ENCODE measurements at places on chromosomes 5 and 9.

- no peak for DNase-seq
These were observed 27.6 kb downstream of the SEMA4D start for GRCh38 chr9:89470224-89470839.

GRCh38 chr5:163407034-163407655 is 30.2 kb upstream of the CCNG1 start:
- no peak for DNase-seq

- DNase-seq = no peak
These were observed 195.3 kb downstream of the BNC2 start for GRCh38 chr9:16675131-16675530.

DNA sequence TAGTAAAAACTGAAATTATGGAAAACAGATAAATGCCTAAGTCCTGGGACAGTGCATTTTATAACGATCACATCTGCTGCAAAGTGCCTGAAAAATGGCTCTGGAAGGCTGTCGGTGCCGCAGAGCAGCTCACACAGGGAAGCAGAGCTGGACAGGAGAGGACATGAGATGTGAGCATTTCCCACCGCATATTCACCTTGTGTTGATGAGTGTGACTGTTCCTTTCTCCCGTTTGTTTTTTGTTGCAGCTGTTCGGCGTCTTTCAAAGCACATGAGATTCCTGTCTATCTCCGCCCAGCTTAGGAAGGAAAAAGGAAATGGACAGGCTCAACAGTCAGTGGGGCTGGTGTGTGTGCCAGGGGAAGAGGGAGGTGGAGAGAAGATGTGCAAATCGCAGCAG is 164.9 kb upstream of the SEMA6A start:
- no peak for DNase-seq

DNA sequence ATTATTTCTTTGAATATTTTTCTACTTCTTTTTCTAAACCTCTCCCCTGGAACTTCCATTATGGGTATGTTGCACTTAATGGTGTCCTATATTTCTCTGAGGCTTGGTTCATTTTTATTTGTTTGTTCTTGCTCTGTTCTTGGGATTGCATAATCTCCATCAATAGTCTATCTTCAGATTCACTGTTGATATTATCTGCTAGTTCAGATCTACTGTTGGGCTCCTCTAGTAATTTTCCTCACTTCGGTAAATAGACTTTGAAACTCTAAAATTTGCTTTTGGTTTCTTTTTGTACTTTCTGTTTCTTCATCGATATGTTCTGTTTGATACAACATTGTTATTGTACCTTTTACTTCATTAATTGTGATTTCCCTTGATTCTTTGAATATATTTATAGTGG is 76.3 kb downstream of the MTREX start:
- no peak for DNase-seq

DNA sequence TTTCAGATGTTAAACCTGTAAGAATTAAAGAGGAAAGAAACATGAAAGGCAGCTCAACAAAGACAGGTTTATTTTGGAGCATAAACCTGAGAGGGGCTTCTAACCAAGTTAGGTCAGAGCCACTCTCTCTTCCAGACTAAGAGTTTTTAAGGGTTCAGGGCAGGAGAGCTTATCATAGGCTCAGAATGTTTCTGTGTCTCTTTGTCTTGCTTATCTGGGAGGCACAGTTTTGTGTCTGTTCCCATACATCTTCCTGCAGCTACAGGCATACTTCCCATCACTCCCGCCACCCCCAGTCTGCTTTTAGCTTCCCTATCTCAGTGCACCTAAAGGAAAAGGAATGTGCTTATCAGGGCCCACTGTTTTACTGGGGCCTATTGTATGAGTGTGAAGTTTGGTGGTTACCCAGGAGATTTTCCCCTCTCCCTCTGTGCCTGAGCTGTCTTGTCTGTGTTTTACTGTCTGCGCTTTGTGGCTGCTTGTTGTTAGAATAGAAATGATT is 21.9 kb downstream of the CD14 start:
- no peak for DNase-seq

DNA sequence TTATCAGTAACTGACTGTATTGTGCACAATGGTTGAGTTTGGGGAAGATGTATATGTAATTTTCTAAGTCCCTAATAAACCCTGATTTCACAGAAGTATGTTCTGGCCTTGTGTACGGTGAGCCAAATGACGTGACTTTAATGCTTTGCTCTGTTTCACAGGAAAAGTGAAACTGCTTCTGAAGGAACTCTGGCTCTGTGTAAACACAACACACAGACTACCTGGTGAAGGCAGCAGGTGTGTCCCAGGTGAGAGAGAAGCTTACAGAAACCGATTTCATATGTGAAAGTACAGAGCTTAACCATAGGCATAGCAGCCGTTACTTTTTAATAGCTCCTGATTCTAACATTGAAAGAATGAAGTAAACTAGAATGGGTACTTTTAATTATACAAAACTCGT is 31.9 kb downstream of the ICE1 start:
- DNase-seq = peak; percentile 83

DNA sequence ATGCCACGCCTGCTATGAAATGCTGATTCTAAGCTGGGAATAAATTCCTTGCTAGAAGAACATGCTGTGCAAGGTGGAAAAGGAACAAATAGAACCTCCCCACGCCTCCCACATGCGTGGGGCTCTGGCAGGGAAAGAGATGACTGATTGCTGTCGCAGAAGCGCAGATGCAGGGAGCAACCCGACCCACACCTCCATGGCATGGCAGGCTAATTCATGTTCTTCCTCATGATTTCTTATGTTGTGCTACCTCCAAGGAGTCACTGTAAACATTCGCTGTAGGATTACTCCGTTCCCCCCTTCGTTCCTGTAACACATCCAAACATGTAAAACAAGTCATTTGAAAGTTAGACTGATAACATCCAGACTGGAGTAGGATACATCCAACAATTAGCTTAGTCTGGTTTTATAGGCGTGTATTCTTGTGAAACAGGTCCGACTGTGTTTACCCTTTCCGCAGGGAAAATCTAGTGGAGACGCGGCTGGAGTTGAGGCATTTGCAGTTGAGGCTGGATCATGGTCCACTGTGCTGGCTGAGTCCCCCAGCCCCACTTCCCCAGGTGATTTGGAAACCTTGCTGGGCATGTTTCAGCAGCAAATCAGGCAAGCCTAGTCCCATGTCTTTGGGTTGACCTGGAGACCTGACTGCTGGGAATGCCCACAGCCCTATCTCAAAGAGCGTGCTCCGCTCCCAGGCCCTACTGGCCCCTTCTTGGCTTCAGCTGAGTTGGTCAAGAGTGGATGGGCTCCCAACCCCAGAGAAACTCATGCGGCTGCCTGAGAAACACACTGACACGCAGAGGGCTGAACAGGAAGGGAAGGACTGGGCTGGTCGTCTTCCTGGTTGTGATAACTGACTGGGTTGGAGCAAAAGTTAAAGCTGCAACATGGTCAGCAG is 24.8 kb upstream of the ANKRD33B start:
- no peak for DNase-seq

- DNase-seq = no peak
These were observed 297.9 kb downstream of the TLE1 start for GRCh38 chr9:81391457-81391825.

DNA sequence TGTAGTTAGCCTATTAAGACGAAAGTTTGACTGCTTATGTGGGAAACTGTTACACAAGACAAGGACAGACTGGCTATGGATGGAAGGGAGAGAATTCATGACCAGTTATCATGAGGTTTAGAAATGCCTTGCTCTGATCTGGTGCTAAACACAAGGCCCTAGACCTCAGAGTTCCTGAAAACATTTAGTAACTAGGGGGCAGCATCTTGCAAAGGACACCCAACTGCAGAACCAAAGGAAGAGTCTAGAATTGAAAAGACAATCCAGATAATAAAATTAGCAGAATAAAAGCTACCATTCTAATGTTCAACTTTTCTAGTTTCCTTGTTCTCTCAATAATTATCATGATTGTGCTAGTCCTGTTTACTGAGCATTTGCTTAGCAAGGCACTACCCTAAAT is 130.5 kb upstream of the GPR151 start:
- no peak for DNase-seq

- DNase-seq = no peak
These were observed 62.8 kb downstream of the CD180 start for GRCh38 chr5:67133776-67134175.

GRCh38 chr9:82363682-82364081 is 375.1 kb downstream of the SPATA31D1 start:
- no peak for DNase-seq

DNA sequence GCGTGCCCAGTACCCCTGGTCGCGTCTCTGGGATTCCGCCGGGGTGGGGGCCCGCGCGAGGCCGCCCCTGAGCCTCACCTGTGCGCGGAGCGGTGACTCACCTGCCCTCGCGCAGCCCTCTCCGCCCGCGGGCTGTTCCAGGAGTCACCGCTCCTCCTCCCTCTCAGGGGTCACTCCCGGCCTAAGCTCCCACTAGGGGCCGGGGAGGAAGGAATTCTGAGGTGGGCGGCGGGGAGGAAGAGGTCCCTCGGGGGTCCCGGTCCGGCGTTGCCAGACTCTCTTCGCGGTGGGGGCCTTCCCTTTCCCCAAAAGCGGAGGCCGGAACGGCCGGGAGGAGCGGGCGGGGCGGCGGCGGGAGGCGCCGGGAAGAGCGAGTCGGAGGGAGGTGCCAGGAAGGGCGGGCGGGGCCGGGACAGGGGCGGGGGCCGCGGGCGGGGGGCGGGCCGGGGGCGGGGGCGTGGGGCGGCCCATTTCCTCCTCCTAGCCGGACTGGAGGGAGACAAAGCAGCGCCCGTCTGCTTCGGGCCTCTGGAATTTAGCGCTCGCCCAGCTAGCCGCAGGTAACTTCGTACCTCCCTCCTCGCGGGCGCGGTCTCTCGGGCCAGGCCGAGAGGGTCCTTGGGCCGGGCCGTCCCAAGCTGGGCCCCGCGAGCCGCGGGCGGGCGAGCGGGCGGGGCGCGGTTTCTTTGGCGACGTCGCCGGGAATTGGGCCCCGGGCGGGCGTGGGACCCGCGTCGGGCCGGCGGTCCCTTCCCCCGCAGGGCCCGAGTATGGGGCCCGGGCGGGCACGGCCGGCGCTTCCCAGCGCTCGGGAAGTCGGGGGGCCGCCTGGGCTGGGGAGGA is at the start of gene CTNNA1:
CTNNA1 (plus strand) TSS at position 475 of the 843 bp plus-strand sequence. CDS start 28,500 bp downstream, outside the sequence.
- peak; percentile 82 for DNase-seq

GRCh38 chr5:168885324-168886120 is 306.4 kb upstream of the PANK3 start:
- no peak for DNase-seq

DNA sequence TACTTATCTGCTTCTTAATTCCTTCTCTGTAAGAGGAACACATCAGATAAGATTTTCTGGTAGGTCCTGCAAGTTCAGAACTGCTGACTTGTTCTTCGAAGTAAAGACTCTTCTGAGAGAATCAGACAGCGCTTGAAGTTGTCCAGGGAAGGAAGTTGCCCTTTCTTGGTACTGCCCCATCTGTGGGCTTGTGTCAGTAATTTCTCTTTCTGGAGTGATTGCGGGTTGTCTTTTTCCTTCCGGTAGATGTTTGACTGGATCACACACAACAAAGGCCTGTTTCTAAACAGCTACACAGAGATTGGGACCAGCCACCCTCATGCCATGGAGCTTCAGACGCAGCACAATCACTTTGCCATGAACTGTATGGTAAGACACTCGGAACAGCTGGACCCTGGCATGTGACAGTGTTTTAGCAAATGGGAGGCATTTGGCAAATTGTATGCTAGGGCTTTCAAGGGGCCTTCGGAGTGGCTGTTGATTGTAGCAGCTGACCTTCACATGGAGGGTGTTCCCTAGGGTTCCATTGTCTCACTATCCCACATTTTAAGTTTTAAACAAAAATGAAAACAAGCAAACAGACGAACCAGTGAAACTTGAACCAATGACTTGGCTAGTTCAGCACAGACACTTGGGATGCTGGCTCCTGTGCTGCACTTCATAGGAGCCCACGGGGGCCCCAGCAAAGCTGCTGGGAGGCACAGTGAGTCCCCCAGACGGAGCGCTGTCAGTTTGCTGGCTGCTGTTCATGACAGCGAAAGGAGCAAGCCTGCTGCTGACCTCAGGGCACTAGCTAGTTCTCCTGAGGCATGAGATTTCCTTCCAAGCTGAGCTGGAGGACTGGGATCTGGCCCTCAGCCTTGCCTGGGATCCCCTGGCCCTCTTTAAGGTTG is 149.9 kb downstream of the TRIO start:
- no peak for DNase-seq

DNA sequence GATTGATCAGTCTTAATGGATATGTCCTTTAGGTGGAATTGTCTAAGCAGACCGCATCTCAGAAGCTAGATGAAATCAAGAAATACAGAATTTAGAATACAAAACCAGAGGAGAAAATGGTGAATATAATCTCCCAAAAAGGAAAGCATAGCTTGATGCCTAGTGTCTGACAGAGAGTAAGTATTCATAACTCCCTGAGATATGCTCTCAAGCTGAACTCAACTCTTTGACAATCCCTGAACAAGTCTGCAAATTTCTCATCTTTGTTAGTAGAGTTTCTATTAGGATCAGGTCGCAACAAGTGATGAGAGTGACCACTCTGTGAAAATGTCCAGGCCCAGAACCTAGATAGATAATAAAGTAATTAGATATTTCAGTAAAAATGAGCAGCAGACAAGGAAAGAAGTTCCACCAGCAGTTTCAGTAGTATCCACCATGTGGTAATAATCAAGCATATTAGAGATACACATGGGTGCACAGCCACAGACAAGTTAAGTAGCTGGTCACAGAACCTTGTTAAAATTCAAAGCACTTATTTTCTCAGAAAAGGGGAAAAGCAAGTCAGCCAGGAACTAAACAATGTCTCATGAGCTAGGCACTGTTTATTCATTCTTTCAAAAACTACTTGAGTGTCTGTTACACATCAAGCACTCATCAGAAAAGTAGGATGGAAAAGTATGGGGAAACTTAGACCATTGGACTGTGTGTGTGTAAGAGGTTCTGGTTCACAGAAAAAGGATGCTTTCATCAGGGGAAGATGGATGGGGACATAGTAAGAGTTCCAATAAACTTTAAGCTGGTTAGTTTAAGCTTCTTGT is 481.5 kb upstream of the TUSC1 start:
- no peak for DNase-seq

GRCh38 chr9:114551750-114552685 is 35.6 kb upstream of the ATP6V1G1 start:
- DNase-seq = peak; percentile 86

- DNase-seq = no peak
These were observed 182.2 kb downstream of the FSTL4 start for GRCh38 chr5:133430095-133430494.

DNA sequence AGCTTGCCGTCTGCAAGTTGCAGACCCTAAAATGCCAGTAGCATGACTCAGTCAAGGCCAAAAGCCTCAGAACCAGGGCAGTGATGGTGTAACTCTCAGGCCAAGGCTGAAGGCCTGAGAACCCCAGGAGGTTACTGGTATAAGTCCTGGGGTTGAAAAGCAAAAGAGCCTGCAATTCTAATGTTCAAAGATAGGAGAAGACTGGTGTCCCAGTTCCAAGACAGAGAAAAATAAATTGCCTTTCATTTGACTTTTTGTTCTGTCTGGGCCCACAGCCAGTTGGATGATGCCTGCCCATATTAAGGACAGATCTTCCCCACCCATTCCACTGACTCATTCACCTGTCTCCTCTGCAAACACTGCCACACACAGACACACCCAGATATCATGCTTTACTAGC is 673.2 kb downstream of the CDH18 start:
- DNase-seq = no peak

All from large intestine (tissue), 12 donors.